ENCODE measurements at places on chromosomes 12 and 14. TPM values are rescaled to one million over a fixed set of nuclear protein-coding genes. Genes with fewer than 3 reads are reported as not detected.

The STON2 gene
- total RNA-seq, result 19.1 TPM

The C1S gene
- 906 TPM for total RNA-seq

The ACOT6 gene
- total RNA-seq, result not detected

The REM2 gene
- 0.34 TPM for total RNA-seq

The TBC1D30 gene
- total RNA-seq, result 5.8 TPM

The SELPLG gene
- 4.3 TPM for total RNA-seq

The SPIC gene
- not detected for total RNA-seq

The NRIP2 gene
- total RNA-seq, result 0.88 TPM

The CIDEB gene
- 5.2 TPM for total RNA-seq

The TAS2R50 gene
- 3.6 TPM for total RNA-seq

The SYNDIG1L gene
- total RNA-seq, result 0.88 TPM

The MBIP gene
- 22.1 TPM for total RNA-seq

The BTG1 gene
- 173 TPM for total RNA-seq

The CBLN3 gene
- total RNA-seq, result 6.4 TPM

The PRB2 gene
- not detected for total RNA-seq

The PTPN21 gene
- 20.9 TPM for total RNA-seq

The SPRYD4 gene
- total RNA-seq, result 1.5 TPM

The GUCY2C gene
- not detected for total RNA-seq

The IL23A gene
- total RNA-seq, result not detected

The EML5 gene
- total RNA-seq, result 1.1 TPM

The LIN7A gene
- total RNA-seq, result 14.4 TPM

The CCT2 gene
- total RNA-seq, result 54.3 TPM

The GPRC5A gene
- total RNA-seq, result 2.7 TPM

The KRT76 gene
- not detected for total RNA-seq

The FBLN5 gene
- 156 TPM for total RNA-seq

The TAS2R20 gene
- total RNA-seq, result 3.0 TPM

The LRRC10 gene
- total RNA-seq, result not detected

The SERPINA6 gene
- total RNA-seq, result not detected
